ENCODE measurements at places on chromosomes 16 and 17.

DNA sequence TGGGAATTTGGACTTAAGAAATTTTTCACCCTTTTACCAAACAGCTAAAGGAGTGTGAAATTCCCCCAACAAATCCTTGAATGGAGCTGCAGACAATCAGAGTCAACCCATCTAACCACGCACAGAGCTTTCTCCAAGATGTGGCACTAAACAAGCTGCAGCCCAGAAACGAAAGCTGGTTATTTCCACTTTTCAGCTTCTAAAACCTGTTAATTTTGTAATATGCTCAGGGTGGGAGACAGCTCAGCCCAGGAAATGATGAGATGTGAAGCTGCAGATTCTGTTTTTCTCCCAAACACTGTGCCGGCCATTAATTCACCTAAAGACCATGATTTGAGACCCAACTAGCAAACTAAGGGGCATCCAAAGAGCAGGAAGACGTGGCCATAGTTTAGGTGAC lies 33.2 kb upstream of the ABR start:
- DNase-seq, result no peak

- DNase-seq, result peak; percentile 83
Measured at GRCh38 chr16:87945351-87946042, 5.7 kb upstream of the BANP start.

- no peak for DNase-seq
Measured at GRCh38 chr16:11076259-11077018, 132.1 kb downstream of the CLEC16A start.

DNA sequence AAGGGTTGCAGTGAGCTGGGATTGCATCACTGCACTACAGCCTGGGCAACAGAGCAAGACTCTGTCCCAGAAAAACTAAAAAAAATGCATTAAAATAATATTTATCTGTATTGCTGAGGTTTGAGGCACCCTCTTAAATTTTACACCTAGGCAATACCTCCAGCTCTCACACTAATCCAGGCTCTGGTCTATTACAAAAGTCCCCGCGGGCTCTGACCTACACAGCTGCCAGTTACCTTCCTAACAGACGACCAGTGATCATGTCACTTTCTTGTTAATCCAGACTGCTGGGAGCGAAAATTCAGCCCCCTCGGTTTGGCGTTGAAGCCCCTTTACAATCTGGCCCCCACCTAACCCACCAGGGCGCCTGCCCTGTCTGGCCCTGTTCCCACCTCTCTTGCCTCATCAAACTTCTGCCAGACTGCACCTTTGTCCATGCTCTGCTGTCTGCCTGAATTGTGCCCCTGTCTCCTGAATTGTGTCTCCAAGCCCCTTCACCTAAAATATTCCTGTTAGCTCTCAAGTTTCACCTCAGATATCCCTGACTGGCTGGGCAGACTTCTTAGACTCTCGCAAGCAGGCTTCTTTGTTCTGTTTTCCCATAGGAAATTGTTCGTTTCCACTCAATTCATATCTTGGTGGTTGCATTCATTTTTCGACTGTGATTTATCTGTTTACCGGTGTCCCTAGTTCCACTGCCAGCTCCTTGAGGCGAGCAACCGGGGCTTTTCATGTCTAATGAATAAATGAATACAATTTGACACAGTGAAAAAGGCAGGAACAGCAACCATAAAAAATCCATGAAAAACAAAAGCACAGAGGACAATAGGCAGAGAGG lies 65.9 kb downstream of the PITPNC1 start:
- DNase-seq, result no peak

- no peak for DNase-seq
Measured at GRCh38 chr16:26493751-26494150, 573.0 kb upstream of the C16orf82 start.

DNA sequence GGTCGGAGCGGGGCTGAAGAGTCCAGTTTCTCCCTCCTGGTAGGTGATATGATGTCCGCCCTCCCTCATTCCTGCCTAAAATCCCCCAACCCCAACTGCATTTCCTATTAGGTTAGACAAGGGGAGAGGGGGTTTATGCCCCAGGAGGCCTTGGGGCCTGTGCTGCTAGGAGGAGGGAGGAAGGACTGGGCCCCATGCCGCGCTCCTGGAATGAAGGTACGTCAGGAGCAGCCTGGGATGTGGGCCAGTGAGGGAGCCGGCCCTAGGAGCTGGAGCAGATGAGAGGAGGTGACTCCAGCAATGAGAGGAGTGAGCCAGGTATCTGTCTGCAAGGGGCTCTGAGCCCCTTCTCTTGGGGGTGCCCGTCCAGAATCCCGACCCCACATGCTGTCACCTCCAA lies 46.9 kb upstream of the CDC42EP4 start:
- peak; percentile 81 for DNase-seq

GRCh38 chr16:21701271-21701670 lies 37.5 kb downstream of the OTOA start:
- DNase-seq, result no peak

- peak; percentile 67 for DNase-seq
Measured at GRCh38 chr16:66134875-66135274, 231.6 kb upstream of the CDH5 start.

- DNase-seq, result peak; percentile 69
Measured at GRCh38 chr17:39231591-39232551, 6.1 kb upstream of the STAC2 start.

- no peak for DNase-seq
Measured at GRCh38 chr16:78538919-78539318, 439.5 kb downstream of the WWOX start.

DNA sequence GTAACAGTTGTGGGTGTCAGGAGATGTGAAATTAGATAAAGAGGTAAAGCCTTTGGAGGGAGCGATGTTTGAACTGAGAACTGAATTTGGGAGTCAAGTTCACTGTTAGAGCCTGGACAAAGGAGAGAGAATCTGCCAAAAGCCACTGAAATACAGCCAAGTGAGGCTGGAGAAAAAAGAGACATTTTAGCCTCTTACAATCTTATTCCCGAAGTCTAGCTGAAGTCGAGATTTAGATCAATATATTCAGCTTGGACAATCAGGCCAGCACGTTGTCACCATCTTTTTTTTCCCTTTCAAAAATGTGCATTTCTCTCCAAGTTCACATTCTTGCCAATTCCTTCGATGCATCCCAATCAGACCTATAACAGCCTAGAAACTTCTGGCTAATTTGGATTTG lies 312.2 kb downstream of the RBFOX1 start:
- no peak for DNase-seq

- no peak for DNase-seq
Measured at GRCh38 chr16:50724306-50724705, 17.6 kb upstream of the CYLD start.

- peak; percentile 79 for DNase-seq
Measured at GRCh38 chr17:75271955-75272847, 1.2 kb upstream of the MIF4GD start.

DNA sequence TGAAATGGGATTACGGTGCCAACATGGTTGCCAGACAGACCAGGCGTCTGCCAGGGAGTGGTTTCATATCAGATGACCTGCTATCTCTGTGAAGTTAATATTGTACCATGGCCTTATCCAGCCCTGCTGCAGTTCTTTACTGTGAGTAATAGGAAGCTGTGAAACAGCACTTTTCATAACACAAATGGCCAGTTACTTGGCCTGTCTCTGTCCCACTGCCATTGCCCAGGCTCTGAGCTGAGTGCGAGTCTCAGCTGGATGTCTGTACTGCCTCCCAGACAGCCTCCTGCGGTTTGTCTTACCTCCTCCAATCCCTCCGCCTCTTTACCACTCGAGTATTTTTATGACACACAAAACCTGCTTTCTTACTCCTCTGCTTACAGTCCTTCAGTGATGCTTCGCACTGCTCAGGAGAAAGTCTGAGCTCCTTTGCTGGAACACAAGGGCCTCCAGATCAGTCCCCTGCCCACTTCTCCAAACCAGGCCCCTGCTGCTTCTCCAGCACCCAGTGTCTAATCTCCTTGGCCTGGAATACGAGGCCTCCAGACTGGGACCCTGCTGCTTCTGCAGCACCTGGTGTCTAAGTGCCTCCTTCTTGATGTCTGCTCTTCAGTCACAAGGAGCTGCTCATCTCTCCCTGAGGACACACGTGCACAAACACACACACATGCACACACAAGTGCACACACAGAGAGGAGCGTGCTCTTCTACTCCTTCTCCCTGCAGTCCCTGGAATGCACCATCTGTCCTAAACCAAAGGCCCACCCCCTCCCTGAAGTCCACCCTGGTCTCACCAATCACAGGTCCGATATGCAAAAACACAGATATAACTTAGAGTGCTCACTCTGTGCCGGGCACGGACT lies 17.1 kb upstream of the RHOT1 start:
- DNase-seq, result no peak

GRCh38 chr16:73011926-73012325 lies 36.0 kb downstream of the ZFHX3 start:
- DNase-seq, result no peak

DNA sequence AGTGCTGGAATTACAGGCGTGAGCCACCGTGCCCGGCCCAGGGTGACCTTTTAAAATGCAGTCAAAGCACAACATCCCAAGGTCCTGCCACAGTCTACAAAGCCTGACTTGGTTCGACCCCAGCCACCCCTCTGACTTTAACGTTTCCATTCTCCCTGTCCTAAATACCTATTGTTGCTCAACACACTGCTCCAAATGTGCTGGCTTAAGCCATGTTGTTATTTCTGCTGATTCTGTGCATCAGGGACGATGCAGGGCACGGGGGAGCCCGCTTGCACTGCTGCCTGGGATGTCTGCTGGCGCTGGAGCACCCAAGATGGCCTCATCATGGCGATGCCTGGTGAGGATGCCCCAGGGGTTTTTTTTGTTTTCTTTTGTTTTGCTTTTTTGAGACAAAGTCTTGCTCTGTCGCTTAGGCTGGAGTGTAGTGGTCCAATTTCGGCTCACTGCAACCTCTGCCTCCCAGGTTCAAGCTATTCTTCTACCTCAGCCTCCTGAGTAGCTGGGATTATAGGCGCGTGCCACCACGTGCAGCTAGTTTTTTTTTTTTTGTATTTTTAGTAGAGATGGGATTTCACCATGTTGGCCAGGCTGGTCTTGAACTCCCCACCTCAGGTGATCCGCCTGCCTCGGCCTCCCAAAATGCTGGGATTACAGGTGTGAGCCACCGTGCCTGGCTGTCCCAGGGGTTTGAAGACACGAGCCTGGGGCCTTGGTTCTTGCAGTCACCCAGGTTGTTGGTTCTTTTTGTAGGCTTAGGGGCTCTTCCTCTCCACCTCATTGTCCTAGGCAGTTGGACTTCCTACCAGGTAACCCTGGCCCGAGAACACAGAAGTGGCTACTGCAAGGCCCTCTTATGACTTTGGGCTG lies 22.9 kb downstream of the TMC7 start:
- no peak for DNase-seq

DNA sequence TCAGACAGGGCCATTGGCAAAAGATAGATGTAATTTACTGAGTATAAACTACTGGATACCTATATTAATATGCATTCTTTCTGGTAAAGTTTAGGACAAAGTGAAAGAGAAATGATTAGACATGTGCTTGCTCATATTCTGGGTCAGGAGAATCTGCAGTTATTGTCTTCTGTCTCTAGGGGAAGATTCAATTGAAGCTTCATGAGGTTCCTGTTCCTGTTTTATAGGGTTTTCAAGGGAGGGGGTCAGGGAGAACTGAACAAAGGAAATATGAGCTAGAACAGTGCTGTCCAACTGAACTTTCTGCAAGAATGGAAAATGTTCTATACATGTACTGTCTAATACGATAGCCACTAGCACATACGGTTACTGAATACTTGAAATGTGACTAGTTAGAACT lies 59.3 kb upstream of the CORO6 start:
- no peak for DNase-seq

- peak; percentile 90 for DNase-seq
Measured at GRCh38 chr16:84928679-84929420, 82.5 kb downstream of the ZDHHC7 start.

DNA sequence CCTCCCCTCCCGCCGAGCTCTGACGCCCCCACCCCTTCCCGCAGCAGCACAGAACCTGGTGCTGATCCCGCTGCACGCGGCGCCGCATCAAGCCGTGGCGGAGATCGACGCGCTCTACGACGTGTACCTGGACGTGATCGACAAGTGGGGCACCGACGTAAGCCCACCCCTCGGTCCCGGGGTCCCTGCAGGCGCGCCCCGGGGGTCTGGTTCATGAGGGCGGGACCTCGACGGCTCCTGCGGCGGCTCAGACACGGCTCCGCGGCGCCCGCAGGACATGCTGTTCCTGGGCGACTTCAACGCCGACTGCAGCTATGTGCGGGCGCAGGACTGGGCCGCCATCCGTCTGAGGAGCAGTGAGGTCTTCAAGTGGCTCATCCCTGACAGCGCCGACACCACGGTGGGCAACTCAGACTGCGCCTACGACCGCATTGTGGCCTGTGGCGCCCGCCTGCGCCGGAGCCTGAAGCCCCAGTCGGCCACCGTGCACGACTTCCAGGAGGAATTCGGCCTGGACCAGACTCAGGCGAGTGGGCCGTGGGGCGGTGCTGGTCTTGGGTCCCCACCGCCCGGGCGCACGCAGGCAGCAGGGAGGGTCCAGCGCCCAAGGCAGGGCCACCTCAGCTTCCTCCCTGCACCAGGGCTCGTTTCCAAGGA lies 1.4 kb downstream of the DNASE1L2 start:
- DNase-seq, result peak; percentile 50

- no peak for DNase-seq
Measured at GRCh38 chr17:4318186-4318585, 48.3 kb downstream of the UBE2G1 start.

- no peak for DNase-seq
Measured at GRCh38 chr16:48168075-48168474, 12.3 kb upstream of the ABCC12 start.

- no peak for DNase-seq
Measured at GRCh38 chr17:58232707-58233156, 5.7 kb upstream of the LPO start.

GRCh38 chr16:85138825-85139627 lies 26.8 kb upstream of the CIBAR2 start:
- DNase-seq, result peak; percentile 39

DNA sequence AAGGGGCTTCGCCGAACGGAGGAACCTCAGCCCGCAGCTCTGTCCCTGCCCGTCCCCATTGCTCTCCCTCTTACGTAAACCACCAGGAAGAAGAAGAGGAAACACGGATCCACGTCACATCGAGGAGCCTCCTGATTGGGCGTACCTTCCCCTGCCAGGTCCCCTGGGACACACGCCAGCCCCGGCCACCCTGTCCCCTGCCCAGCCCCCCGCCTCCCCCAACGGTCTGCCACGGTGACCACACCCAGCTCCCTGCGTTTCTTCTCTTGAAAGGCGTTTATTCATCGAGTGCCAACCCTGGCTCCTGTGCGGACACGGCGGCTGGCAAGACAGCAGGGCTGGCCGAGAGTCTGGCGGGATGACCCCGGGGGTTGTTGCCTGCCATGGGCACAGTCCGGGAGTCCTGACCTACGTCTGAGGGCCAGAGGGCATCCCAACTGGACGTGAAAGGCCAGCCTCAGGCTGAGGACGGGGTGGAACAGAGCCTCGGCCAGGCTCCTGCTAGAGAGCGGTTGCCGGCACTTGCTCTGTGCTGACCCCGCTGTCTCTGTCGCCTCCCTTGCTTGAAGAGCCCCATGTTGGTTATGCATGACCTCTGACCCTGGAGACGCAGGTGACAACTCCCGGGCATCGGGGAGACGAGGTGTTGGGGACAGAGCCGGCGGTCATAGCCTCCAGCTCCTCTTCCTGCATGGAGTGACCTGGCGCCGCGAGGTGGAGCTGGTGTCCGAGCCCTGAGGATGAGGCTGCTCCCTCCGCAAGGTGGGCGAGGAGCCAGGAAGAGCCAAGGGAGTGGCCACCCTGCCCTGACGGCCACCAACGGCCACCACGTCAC lies 40.5 kb upstream of the ACSF3 start:
- peak; percentile 68 for DNase-seq

Measured in Right ventricle myocardium inferior (tissue), 1 donor.